ENCODE measurements at places on chromosomes 16 and 17.

GRCh38 chr16:11977376-11978041 is 975 bp downstream of the SNX29 start:
- DNase-seq: no peak

GRCh38 chr16:70715860-70716357 is 30.1 kb upstream of the MTSS2 start:
- no peak for DNase-seq

DNA sequence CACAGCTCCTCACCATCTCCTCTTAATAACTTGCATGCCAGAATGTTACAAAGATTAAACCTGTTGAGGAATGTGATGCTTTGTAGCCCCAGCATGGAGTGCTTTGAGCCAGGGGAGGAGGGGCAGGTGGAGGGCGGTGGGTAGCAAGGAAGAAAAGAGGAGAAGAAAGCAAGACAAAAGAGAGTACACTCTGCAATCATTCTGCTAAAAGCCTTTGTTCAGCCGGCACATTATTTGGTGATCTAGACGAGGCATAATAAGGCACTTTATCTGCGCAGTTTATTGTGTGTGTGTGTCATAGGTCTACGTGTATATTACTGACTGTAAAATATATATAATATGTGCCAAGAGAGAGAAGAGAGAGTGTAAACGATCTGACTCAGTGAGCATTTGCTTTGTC is 139.1 kb downstream of the SOX9 start:
- no peak for DNase-seq

- no peak for DNase-seq
Observed at GRCh38 chr17:49299996-49300395, 62.1 kb downstream of the ZNF652 start.

- no peak for DNase-seq
Observed at GRCh38 chr16:86895606-86896005, 317.3 kb downstream of the FOXL1 start.

GRCh38 chr16:86951831-86952598 is 365.2 kb downstream of the C16orf95 start:
- DNase-seq: no peak

DNA sequence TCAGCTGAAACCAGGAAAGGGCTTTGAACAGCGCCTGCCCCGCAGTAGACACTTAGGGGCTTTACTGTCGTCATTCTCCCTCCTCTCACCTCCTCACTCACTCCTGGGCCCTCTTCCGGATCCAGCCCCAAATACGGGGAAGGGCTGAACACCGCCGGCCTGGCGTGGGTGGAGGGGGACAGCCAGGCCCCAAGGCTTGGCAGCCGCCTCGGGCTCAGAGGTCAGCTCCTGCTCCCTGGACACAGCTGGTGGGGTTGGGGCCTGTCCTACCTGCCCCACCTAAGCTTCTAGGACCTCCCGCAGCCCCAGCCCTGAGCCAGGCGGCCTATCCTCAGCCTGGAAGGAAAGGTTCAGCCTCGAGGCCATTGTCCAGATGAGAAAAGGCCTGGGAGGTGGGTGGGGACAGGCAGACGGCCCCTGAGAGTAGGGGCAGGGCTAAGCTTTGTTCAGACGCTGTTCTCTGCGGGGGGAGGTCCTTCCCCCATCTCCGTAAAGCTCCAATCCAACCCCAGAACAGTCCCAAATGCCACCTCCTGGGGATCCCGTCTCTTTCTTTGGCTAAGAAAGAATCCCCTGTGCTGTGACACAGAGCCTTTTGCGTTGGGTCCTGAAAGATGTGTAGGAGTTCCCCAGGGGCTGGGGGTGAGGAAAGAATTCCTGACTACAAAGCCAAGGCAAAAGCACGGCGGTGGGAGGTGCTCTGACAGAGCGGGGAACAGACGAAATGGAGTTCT is 881 bp upstream of the LLGL1 start:
- no peak for DNase-seq

GRCh38 chr17:50550661-50551432 is 3.9 kb downstream of the SPATA20 start:
- DNase-seq: no peak

DNA sequence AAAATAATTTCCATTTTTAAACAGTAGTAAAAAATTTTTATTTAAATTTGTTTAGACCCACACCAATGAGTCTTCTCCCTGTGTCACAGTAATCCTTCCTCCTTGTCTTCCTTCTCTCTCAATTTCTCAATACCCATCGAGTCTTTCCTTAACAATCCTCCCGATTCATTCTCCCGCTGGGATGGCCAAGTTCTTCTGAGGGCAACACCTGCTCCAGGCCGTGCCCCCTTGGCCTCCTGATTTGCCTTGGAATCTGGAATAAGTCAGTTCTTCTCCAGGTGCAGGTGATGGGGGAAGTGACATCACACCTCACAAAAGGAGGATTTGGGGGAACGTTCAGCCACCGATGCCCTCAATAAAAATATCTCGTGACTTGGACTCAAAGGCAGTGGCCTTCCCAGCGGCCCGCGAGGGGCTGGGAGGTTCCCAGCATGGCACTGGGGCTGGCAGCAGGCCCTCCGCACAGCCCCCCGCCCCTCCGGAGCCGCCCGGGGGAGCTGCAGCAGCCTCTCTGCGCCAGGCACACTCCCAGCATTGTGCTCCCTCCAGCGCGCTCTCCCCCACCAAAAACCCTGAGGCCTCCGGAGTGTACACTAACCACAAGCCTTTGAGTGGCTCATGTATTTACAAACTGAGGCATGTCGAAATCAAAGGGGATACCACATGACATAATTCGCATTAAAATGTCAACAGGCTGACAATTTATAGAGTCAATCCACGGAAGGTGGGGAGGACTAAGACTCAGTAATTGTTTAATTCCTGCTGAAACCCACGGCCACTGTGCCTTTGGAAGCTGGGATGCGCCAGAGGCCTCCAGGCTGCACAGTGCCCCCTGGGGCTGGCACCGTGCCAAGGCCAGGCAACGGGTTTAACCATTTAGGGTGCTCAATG is 120.5 kb downstream of the ZFHX3 start:
- DNase-seq: no peak

DNA sequence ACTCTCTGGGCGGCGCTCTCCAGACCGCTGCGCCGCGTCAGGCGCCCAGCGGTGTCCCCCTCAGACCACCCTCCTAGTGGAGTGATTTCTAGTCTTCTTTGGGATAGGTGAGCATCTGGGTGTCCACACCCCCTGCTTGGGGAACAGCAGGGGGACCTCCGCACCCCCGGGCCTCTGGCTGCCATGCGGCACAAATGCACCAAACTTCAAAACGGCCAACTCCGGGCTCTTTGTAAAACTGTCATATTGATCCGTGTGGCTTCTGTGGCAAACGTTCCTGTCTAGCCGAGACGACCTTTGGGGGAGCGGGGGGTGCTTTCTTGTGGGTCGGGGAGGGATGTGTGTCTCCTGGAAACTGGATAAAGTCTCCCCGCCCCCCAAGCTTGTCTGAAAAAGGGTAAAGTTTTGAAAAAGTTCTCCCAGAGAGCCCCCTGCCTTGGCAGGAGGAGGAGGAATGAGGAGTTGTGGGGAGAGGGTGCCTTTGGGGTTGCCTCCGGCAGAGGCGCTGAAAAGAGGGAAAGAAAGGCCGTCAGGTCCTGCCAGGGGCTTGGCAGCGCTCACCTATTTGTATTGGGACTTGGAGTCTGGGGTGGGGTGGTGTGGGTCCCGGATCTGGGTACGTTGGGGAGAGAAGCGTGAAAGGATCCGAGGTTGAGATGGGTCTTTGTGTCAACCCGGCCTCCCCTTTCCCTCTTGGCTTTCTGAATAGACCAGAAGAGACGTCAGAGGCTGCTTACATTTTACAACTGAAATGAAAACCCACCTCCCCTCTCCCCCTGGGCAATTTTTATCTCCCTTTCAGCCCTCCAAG is 2.2 kb upstream of the CHD3 start:
- DNase-seq: peak; percentile 64

DNA sequence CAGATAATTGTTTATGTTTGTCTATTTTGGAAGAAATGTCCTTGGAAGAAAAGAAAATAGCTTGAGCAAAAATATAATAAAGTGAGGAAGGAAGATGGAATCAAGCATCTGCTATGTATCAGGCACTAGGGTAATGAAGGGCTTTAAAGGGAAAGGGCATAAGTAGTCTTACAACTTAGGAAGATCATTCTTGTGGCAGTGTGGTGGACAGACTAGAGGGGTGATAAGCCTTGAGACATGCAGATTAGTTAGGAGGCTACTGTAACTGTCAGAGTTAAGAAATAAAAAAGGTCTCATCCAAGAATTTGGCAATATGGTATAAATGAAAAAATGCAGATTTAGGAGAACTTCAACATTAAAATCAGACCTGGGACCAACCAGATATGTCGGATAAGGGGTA is 14.9 kb downstream of the FAM222B start:
- DNase-seq: no peak

DNA sequence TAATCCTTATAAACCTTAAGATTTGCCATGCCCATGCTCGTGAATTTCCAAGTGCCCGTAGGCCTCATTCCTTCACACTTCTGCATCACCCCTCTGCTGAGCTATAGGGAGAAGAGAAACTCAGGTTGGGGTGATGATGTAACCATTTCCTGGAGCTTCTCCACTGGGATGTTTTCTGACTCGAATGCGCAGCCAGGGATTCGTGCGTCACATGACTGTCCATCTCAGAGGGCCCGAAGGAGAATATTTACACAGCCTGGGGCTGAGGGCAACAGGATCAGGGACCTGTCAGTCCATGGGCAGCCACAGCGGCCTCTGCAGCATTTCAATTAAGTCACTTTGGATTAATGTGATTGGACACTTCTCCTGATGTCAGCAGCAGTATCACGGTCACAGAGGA is 8.7 kb downstream of the GSG1L2 start:
- no peak for DNase-seq

DNA sequence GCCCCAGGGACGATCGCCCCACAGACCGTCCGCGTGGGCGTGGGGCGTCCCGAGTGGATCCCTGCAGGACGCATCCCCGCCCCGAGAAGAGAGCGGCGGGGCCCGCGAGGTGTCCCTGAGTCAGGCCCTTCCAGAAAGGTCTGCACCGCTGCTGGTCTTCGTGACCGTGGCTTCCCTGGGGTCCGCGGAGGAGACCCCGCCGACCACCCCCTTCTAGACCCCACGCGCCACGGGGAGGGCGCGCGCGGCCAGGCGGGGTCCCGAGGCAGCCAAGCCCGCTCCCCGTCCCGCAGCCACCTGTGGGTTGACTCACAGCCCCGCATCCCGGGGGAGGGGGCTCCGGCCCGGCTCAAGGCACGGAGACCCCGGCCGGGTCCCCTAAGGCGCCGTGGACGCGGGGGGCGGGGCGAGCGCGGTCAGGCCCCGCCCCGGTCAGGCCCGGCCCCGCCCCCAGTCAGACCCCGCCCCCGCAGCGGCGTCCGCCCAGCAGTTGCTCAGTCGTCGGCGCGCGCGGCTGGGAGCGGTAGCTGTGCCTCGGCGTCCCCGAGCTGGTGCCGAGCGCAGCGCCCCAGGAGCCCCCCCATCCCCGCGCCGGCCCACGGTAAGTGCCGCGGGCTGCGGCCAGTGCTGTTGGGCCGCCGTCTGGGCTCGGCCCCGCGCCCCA is at the start of gene BAIAP3:
Gene BAIAP3, plus strand, starts transcription at position 497 of the 664 bp plus-strand sequence. CDS start 4,905 bp downstream, outside the sequence.
- peak; percentile 42 for DNase-seq

DNA sequence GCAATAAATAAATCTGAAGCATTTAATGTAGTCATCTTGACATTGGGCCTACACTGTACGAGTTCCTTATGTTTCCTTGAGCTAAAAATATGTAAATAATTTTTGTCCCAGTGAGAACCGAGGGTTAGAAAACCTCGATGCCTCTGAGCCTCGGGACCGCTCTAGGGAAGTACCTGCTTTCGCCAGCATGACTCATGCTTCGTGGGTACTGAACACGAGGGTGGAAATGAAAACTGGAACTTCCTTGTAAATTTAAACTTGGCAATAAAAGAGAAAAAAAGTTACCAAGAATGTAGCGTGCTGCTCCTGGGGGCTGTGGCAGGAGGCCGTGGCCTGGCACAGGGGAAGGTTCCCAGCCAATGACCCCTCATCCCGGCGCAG is 74.1 kb downstream of the SOCS1 start:
- no peak for DNase-seq

DNA sequence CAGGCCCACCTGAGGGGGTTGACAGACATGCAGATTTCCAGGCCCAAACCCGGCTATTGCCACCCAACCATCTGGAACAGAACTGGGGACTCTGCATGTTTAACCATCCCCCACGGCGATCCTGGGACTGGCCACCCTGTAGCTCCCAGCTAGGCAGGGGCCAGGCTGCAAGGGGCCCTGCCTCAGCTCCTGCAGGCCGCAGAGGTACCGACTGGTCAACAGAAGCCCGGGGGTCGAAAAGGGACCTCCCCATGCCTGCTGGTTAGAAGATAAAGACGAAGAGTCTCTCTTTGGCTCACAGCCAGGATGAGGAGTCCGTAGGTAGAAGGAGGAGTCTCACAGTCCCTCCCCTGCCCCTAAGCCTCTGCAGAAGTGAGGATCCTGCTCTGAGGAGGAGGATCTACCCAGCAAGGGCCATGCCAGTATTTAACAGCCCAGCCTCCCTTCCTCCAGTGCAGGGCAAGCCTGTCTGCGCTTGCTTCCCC is 223.4 kb upstream of the TNRC6C start:
- no peak for DNase-seq

DNA sequence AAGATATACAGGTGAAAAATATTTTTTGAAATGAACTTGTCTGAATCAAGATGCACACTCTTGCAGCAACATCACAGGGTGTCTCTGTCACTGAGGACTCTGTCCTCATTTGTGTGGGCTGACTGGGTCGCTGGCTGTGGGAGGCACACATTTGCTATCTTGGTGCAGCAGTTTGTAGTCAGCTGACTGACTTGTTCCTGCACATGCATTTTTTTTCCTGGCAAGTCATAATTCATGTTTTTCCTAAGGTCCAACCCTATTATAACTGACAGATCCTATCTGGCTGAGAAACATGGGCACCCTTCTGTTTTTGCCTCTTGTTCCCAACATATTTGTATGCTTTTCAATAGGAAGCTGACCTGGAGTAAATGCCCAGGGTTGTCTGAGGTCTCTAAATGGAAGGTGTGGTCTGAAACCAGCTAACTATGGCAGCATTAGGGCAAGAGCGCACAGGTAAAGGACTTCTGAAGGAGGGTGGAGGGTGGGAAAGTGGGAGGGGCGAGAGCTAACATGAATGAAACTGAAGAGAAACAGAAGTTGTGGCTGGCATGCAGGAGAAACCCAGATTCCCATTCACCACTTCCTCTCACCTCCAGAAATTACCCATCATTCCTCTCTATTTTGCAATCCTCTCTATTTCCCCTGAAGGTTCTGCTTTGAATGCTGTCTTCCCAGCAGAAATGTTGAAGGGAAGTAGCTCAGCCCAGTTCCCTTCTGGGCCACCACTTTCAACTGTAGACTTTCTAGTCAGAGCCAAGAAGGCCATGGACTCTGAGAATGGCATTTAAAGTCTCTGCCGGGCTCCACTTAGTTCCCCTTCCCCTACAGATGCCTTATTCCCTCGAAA is 166.1 kb downstream of the PRKCA start:
- no peak for DNase-seq

DNA sequence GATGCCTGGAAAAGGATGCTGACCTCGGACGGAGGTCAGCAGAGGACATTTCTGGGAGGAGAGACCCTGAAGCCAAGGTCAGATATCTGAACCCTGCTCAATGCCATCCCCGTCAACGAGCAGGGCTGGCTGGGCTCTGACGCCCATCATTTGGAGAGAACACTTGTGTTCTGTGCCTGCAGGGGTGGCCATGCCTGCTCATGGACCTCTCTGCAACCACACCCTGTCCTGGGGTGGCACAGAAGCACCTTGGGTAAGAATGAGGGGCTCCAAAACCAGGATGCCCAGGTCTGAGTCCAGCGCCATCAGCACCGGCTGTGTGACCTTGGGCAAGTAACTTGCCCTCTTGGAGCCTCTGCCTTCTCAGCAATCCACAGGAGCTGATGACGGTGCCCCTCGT is 293.7 kb upstream of the FOXF1 start:
- DNase-seq: no peak

GRCh38 chr17:7191571-7192270 is 12.6 kb upstream of the ASGR1 start:
- no peak for DNase-seq

- DNase-seq: no peak
Observed at GRCh38 chr17:27296428-27296979, 2.6 kb downstream of the WSB1 start.

Measured in T follicular helper cell (primary cell).